ENCODE measurements at places on chromosomes 1 and 21.

- no peak for DNase-seq
These were observed 7.7 kb upstream of the PPM1J start for GRCh38 chr1:112722601-112723510.

DNA sequence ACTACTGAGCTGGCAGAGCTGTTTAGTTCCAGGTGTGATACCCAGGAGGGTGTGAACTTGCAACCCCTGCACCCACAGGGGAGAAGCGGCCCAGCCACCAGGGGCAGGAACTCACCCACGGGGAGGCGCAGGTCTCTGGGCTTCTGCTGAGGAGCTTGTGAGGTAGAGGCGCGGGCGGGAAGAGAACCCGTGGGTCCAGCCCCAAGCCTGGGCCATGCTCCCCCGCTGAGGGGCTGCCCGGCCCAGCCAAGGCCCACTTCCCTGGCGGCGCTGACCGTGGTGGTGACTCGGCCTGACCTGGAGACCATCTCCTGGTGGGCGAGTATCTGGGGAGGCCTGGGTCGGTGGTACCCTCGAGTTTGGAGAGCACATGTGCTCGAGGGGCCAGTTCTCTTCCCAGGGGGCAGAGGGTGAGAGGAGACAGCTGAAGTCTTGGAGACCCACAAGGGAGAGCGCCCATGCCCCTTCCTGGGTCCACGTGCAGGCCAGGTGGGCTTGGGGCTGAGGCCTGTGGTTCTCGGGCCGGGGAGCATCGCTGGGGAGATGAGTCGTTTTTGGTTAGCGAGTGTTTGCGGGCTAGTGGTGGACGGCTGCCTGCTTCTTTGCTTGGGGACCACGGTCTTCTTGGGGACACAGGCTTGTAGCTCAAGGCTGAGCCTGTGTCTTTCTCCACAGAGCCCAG is 28.4 kb upstream of the EDN2 start:
- DNase-seq, result no peak

DNA sequence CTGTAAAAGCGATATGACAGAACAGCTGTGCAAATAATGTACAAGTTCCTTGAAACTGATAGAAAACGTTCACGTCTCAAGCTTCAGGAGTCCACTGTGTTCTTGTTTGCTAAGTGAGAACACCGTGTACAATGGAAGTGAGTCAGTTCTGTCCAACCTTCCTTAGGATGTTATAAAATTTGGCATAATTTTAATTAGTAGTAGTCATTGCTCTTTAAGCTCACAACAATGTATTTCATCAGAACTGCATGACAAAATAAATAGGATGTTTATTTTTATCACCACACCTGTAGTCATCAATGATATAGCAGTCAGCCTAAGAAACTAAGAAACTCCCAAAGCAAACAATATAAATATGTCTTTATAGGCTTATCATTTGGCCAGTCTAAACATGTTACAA is 53.0 kb downstream of the RGS2 start:
- no peak for DNase-seq

- no peak for DNase-seq
These were observed 16.5 kb upstream of the MPZL1 start for GRCh38 chr1:167705250-167705649.

DNA sequence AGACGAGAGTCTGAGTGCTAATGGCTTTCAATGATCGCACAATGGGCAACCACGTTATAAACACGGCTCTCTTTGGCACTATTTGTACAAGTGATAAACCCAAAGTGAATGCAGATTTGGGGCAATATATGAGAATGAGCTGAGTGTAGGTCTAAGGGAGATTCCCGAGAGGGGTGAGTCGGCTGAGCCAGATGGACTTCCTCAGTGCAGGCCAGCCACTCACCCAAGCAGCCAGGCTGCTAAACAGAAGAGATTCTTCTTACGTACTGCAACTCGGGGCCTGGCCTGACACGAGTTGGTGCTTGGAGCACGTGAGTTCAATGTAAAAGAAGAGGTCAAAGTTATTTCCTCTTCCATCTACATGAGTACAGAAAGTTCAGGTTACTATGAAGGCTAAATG is 6.2 kb upstream of the MIXL1 start:
- DNase-seq, result no peak

- no peak for DNase-seq
These were observed 381.4 kb upstream of the ZRANB2 start for GRCh38 chr1:71462247-71462646.

- no peak for DNase-seq
These were observed 167.4 kb downstream of the LRRC40 start for GRCh38 chr1:70038025-70038424.

- DNase-seq, result no peak
These were observed 82.3 kb downstream of the TM2D1 start for GRCh38 chr1:61642475-61643232.

- DNase-seq, result no peak
These were observed 395.5 kb downstream of the SMYD3 start for GRCh38 chr1:246111570-246111969.

GRCh38 chr1:78359666-78360065 is 131.1 kb upstream of the PTGFR start:
- no peak for DNase-seq

- DNase-seq, result no peak
These were observed 258.6 kb downstream of the NPHP4 start for GRCh38 chr1:5733596-5733995.

DNA sequence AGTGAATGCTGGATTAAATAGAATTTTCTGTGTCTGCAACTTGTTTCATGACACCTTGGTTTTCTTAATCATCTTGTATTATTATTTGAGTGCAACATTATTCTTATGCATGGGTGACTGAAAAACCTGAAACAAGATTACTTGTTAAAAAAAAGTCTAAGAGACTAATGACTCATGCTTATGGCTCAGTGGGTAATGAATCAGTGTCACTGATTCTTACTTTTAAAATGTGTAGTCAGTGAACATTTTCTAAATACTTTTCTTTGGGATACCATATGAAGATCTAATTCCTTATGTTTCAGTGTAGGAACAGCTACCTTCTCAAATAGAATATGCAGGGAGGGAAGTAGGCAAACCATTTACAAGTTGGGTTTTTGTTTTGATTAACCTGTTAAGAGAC is 65.5 kb downstream of the PRKAA2 start:
- no peak for DNase-seq

DNA sequence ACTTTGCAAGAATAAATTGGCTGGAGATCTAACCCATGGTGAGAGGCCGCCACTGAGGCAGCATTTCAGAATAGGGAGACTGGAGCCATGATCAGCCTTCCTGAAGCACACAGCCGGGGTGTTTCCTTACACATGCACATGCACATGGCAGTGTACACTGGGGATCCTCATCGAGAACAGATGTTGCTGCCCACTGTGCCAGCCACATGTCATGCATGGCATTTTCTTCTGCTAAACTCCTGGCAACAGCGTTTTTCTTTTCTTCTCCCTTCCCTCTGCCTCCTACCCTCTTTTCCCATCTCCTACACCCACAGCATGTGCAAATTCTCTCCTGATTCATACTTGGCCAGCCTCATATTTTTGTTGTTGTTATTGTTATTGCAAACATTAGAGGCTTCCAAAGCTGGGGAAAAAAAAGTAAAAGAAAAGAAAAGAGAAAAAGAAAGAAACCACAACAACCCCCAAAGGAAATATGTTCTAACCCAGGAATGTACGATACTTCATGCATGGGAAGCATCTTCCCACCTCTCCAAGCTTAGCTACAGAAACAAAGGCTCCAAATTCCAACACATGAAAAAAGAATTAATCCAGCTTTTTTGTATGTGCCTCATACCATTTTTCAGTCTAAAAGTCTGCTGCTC is 344.0 kb downstream of the ASTN1 start:
- DNase-seq, result no peak

All from endothelial cell (in vitro differentiated cells).